ENCODE measurements at places on chromosomes 5 and 9.

- no peak for DNase-seq
Measured at GRCh38 chr5:176744584-176744965, 65.8 kb upstream of the UNC5A start.

DNA sequence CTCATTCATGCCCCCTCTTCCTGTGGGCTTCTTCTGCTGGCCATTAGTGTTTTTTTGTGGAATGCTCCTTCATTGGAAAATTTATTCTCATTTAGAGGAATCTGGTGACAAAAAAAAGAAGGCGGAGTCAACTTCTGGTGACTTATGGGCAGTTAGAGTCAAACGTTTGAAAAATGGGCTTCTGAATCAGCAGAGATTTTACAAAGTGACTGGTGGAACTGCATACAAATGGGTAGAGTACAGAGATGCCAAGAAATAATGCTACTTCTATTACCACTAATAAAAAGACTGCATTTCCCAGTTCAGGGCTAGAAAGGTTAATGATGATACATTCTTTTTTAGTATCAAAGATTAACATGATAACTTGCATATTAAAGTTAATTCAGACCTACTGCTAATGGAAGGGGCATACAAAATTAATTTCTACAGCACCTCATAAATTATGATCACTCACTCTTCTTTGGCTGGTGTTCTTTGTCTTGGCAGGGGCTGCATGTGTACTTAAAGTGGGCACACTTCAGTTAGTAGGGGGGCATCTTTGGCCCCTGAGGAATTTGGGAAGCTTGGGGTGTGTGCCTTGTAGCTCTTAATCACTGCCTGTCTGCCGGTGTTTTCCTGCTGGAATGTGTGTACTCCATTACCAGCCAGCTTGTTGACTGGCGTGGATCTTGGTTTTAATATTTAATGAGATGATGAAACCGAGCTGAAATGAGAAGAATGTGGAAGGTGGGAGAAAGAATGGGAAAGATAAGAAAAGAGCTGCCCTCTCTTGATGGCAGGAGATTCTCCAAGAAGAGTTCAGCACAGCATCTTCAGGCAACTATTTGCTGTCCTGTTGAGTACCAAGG, 148.9 kb downstream of the DOCK2 start:
- no peak for DNase-seq

- no peak for DNase-seq
Measured at GRCh38 chr5:180646289-180646962, 3.0 kb downstream of the FLT4 start.

GRCh38 chr9:125634040-125634717, 72.8 kb downstream of the MAPKAP1 start:
- no peak for DNase-seq

DNA sequence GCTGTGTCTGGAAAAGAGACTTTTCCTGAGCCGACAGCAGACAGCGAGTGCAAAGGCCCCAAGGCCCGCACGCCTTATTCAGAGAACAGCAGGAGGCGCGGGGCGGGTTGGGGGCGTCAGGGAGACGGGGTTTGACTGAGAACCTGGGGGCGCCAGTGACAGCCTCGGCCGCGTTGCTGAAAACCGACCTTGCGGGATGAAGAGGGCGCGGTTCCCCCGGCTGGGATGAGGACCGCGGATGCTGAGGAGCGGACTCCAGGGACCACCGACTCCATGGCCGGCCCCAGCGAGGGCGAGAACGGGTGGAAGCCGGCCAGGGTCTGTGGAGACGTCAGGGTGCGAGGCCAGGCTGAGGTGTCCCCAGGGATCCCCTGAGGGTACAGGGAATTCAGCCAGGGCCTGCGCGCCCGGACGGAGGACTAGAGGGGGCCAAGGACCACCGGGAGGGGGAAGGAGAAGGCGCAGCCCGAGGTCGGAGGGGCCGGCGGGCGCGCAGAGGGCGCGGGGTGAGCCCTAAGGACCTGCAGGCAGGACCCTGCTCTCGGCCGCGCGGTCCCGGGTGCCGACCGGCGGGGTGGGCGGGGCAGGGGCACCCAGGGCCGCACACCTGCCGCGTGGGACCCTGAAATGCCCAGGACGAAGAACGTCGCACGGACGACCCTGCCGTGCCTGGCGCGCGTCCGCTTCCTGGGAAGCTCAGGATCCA, 837 bp upstream of the AHRR start:
- DNase-seq = no peak

DNA sequence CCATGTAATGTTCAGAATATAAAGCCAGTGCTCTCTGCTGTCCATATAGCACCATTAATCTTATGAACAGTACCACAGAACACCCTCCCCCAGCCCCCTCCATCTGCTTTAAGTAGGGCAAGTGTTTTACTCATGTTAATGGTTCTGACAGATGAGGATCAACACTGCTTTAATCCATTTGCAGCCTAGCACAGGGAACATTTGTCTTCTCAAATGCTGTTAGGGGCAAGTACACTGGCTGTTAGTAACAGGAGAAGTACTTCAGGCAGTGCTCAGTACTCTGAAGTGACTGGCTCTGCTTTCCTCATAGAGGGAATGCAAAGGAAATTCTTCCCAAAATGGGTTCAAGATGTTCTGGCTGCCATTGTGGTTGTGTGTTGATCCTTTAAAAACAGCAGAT, 202.6 kb downstream of the DCP2 start:
- DNase-seq = no peak

GRCh38 chr5:136155761-136156160, 23.1 kb downstream of the SMAD5 start:
- no peak for DNase-seq

DNA sequence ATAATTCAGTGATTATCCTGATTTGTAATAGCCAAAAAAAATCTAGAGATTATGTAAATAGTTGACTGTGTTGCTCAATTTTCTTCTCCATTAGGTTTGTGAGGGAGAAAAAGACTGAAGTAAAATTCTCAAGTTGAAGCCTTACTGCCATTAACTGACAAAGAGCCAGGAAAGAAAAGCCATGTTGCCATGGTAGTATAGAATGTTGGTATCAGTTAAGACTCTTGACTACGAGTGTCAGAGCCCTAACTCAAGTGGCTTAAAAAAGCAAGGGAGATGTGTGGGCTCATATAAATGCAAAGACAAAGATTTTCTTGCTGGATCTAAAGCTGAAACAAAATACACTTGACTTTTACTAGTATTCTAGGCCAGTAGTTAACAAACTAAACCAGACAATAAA, 571.7 kb downstream of the KCTD16 start:
- no peak for DNase-seq

- no peak for DNase-seq
Measured at GRCh38 chr5:6875376-6875775, 162.1 kb downstream of the TENT4A start.

GRCh38 chr5:52668139-52668538, 119.6 kb upstream of the ITGA1 start:
- DNase-seq = no peak

DNA sequence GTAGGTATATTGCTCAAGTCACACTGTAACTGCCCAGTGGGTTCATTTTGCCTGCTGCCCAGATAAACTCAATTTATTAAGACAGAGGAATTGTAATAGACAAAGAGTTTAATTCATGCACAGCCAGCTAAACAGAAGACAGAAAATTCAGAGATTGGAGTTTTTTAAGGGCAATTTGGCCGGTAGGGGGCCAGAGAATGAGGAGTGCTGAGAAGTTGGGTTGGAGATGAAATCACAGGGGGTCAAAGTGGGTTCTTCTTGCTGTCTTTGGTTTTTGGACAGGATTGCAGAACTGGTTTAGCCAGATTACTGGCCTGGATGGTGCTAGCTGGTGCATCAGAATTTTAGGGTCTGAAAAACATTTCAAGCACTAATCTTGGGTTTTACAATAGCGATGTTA, 20.7 kb upstream of the IL33 start:
- DNase-seq = no peak

GRCh38 chr5:103454770-103455169, 107.8 kb downstream of the NUDT12 start:
- DNase-seq = no peak

DNA sequence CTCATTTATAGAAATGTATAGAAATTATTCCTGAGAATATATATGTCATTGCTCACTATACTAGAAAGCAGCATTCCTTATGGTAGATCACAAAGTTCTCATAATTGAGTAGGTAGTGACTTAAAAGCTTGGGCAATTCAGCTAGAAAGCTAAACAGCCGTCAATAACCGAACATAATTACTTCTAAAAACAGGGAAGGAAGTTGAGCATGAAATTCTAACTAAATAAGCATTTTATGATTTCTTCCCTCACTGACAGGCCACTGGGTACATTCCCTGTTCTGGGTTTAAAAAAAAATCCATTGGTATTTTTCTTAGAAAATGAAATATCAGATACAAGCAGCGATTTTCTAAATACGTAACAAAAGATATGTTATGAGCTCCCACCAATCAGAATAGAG, 91.1 kb upstream of the DAB2 start:
- no peak for DNase-seq

GRCh38 chr5:77186652-77187370, 23.7 kb upstream of the PDE8B start:
- no peak for DNase-seq

DNA sequence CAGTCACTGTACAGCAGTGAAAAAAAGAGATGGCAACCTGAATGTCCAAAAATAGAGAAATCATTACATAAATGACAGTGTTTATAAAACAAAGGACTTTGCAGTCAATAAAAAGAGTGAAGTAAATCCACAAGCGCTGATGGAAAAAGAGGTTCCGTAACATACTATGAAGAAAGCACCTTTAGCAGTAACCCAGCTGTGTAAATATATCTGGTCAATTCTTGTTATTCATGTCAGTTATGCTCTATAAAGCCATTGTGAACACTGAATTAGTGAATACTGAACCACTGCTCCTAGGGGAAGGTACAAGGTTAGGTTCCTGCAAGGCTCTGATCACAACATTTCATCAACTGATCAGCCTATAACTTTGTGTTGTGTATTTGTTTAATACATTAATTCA, 39.5 kb downstream of the CCNJL start:
- no peak for DNase-seq
